ENCODE measurements at places on chromosomes 2 and 18.

- DNase-seq, result no peak
These were observed 158.6 kb downstream of the DYSF start for GRCh38 chr2:71611781-71612527.

GRCh38 chr2:10036095-10036884 lies 7.1 kb upstream of the KLF11 start:
- no peak for DNase-seq

DNA sequence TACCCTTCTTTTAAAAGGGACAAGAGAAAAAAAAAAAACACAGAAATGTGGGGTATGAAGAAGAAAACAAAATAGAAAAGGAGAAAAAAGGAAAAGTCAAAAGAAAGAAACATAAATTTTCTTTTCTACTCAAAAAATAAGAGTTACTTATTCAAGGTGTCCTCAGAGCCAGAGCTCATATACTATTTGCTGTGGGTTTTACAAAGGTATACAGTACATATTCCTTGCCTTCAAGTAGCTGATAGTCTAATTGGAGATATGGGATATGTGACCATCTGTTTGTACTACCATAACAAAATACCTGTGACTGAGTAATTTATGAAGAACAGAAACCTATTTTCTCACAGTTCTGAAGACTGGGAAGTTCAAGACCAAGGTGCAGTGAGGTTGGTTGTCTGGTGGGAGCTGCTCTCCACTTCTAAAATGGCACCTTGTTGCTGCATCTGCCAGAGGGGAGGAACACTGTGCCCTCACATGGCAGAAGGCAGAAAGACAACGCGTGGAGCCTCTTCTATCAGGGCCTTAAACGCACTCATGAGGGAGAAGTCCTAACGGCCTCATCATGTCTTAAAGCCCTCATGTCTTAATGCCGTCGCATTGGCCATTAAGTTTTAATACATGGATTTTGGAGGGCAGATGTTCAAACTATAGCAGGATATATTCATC lies 33.9 kb downstream of the NBAS start:
- no peak for DNase-seq

DNA sequence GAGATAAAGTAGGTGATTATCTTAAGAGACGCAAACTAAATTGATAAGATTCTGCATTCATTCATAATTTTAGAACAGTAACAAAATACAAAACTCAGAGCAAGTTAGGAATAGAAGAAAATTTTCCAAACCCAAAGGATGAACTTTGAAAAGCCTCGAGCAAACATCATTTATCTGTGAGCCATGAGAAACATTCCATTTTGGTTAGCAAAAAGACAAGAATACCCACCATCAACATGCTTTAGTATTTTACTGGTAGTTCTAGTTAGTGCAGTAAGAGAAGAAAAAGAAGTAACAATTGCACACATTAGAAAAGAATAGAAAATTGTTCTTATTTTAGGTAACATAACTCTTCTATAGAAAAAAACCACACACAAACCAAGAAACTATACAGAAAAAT lies 291.3 kb upstream of the TCF4 start:
- DNase-seq, result no peak

DNA sequence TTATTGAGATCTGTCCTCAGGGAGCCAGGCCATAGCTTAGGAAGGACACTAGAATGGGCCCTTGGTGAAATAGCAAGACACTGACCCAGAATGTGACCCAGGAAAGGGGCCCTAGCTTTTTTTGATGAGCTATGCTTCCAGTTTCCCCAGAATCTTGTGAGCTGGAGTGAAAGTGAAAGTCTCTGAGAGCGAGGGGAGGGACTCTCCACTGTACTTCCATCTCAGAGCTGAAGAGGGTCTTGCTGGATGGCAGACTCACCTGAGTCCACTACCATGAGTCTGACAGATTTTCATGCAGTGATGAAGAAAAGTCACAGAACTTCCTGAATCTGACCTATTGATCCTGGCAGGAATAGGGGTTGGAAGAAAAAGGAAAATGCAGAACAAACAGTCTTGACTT lies 3.1 kb downstream of the ARHGAP25 start:
- no peak for DNase-seq

GRCh38 chr2:27085673-27086089 lies 891 bp upstream of the KHK start:
- peak; percentile 7 for DNase-seq

Data from COR-L47 (cell line).